Activated CD4-positive, alpha-beta T cell treated with anti-CD3 and anti-CD28 coated beads for 4 hours (primary cell): ENCODE measurements at places on chromosomes 4 and X.

DNA sequence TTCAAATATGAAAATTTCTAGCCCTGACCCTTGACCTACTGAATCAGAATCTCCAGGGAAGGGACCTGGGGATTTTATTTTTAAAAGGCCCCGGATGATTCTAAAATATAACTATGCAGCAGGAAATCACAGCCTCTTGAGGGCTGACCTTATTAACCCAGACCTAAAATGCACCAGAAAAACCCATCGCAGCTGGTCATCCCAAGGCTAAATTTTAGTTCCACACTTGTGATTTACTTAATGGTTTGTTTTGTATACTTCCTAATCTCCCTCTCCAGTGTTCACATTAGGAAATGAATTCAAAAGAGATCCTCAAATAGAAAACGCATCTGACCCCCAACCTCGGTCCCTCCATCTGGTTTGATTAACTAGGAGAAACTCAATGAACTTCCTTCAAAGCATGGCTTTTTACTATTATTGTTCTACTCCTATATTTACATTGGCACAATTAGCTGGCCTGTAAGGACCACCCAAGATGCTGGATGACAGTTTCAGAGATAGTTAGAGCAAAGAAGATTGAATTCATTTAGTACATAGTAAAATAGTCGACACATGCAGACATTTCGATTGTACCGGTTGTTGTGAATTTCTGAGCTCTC lies 147.8 kb upstream of the MED14 start:
- no peak for DNase-seq

DNA sequence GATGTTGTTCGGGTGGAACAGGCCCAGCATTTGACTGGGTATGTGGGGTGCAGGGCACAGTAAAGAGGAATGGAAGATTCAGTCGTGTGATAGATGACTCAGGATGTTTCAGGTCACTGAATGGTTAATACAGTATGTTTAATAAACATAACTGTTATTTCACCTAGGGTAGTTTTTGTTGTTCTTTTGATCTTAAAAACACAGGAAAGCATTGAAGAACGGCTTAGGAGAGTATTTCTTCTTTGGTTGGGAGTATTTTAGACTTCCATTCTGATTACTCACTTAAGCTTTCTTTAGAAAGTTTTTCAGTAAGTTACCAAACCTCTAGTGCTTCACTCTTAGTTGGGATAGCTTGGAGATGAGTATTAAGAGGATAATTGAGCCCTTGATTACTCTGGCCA lies 62.3 kb downstream of the STAG2 start:
- DNase-seq = no peak

DNA sequence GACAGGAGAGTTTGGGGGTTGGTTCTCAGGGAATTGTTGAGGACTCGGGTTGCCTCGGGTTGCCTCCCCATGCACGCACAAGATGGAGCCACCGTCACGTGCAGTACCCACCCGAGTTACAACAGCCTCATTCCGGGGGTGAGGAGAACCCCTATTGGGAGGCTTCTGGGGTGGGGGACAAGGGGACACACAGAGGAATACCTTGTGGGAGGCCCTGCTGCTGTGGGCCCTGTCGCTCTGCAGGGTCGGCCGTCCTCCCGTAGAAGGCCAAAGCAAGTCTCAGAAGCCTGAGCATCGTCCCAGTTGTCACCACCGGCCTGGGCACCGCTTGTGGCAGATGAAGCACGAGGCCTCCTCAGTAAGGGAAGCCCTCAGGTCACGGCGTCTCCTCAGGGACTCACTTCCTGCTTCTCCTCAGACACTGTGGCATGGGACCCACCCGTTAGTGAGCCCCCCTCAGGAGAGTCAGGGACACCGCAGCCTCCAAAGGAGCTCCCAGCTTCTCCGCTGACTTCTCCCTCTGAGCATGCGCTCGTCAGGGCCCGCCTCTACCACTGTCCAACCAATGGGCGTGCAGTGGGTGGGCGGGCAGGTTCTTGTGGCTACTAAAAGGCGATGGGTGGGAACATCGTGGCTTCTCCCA lies at the start of gene CT55:
Gene CT55, minus strand, starts transcription at position 522 of the 643 bp plus-strand sequence. Its CDS starts 227 bp downstream, at position 295.
- DNase-seq = no peak

GRCh38 chr4:71231129-71232055 lies 107.4 kb upstream of the SLC4A4 start:
- no peak for DNase-seq

DNA sequence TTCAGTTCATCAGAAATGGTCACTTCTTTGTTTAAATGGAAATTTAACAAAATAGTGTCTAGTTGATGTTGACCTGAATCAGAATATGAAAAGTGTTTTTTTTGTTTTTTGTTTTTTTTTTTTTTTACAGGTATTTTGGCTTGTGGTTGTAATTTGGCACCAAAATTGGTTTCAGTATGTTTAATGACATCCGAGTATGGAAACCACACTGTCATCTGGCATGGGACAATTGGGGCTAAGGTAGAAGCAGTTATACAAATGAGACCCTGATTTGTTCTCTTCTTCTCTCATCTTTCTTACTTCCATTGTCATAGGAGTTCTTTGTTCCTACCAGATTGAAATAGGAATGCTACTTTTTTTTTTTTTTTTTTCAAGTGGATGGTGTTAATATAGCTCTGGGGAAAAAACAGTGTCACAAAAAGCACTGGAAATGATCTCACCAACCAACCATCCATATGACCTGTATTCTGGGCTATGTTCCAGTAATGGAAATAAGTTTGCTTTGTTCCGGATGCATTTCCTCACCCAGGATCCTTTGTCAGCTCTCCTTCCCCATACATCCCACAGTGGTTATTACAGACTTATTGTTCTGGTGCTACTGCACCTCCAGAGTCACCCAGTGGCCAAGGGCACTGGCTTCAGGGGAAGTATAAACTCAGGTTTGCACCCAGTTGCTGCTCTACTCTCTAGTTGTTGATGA lies 95.8 kb downstream of the ATXN3L start:
- no peak for DNase-seq

DNA sequence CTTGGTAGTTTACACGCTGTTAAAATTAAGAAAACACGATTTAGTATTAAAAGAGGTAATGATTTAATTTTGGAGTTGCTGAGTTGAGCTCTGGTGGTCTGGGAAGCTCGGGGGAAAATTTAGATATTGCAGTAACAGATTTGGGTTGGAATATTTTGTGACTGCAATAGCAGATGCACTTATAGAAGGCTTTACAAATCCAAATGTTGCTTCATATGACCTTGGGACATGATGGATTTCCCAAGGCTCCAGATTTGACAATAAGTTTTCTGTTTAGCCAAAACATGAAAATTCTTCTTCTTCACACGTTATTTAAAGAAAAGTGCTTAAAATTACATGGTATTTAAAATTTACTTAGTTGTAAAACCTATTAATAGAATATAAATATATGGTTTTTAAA lies 302.0 kb downstream of the SPRY1 start:
- DNase-seq = no peak

GRCh38 chrX:143623657-143624056 lies 12.2 kb downstream of the SLITRK4 start:
- DNase-seq = no peak

GRCh38 chr4:53076374-53076958 lies 214.3 kb downstream of the RASL11B start:
- no peak for DNase-seq

- no peak for DNase-seq
Measured at GRCh38 chr4:7253341-7253700, 61.0 kb downstream of the SORCS2 start.

- no peak for DNase-seq
Measured at GRCh38 chr4:102354671-102355454, 9.6 kb upstream of the SLC39A8 start.

DNA sequence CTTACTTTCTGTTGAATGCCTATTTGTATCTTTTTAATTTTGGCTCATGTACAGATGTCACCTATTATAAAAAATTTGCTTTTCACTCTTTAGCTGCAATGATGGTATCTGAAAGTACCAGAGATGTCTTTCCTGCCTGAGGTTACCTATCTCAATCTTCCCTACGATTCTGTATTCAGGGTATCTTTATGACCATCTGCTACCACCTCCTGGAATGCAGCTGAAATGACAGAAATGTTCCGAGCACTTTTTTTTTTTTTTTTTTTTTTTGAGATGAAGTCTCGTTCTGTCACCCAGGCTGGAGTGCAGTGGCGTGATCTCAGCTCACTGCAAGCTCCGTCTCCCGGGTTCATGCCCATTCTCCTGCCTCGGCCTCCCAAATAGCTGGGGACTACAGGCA lies 136.4 kb downstream of the REPS2 start:
- no peak for DNase-seq

GRCh38 chr4:74618659-74619058 lies 173.7 kb downstream of the AREG start:
- no peak for DNase-seq

DNA sequence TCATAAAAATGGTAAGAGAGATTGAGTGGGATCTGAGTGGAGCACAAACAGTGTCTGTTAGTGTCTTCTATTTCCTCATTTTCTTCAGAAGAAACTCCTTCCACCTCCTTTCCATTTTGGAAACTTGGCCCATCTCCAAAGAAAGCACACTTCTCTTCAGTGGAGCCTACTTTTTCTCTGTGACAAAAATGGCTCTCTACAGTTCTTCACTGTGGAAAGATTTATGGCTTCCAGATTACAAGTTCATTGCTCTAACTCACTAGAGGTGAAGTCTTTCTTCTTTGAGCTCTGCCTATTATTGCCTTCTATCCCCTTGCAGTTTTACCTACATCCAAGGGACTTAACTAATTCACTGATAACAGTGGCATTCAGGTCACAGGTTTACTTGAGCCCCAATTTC lies 325.8 kb downstream of the ANTXR2 start:
- DNase-seq = no peak

- no peak for DNase-seq
Measured at GRCh38 chrX:21740329-21741274, 17.3 kb downstream of the SMPX start.
